NCI-H1694 treated with DMSO at 0.1 percent for 48 hours (cell line): ENCODE measurements at places on chromosomes 2 and 18.

GRCh38 chr2:42980764-42981416, 188.5 kb upstream of the HAAO start:
- no peak for DNase-seq

DNA sequence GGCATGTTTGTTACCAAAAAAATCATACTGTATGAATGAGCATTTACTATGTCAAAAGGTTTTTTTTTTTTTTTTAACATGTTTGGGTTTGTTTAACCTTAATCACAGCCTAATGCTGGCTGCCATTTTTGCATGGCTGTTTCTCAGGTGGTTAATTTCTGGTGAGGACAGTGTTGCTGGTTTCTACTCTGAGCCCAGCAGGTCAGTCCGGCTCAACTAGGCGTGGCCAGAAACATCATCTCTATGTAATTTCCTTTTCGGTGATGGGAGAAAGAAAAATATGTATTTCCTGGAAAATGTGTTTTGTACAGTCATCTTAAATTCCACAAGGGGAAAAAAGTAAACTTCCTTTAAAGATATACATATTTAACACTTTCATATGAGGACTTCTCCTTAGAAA, 24.9 kb upstream of the BZW1 start:
- DNase-seq = no peak

DNA sequence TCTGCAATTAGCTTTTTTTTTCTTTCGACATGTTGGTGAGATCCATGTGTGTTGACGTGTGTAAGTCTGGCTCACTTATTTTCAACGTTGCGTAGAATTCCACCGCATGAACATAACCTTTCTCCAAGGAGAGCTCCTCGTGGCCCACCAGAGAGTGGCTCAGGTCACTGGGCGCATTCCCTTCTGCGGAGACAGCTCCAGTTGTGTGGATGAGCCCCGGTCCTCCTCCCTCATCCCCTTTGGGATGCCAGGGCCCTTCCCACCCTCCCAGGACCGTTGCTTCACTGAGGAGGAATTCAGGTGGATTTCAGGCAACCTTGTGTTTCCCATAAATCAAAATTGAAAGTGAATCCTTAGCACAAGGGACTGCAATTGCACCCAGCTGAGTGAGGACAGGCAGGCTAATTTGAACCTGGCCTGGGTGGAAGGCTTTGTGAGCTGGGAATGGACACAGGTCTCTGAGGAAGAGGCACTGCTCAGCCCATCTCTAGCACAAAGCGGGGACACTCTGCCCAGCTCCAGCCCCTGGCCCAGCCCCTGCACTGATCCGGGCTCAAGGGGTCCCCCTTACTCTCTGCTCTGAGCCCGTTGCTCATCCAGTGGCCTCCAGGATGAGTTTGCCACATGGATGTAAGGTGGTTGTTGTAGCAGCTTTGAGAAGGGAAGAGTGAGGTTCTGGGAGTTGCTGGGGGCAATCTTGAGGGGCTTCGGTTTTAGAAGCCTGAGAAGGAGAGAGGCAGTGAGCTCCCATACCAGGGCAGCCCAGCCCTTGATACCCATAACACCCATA, 57.8 kb upstream of the HAAO start:
- DNase-seq = no peak

DNA sequence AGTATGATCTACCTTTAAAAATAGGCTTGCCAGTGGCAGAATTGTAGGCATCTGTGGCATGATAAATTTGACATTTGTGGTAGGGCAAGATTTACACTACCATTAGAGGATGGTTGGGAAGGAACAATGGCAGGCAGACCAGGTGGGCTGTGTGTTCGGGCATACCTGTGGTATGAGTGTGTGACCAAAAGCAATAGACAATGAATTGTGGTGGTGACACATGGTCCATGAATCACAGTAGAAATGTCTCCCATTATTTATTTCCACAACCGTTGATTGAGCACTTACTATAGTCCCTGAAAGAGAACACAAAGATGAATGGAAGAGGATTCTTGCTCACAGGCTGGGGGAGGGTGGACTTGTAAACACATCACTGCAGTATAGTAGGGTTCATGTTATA, 29.9 kb upstream of the RUFY4 start:
- DNase-seq = no peak

GRCh38 chr18:46398625-46399024, 258.4 kb downstream of the LOXHD1 start:
- DNase-seq = no peak

- no peak for DNase-seq
Observed at GRCh38 chr2:237440819-237441281, 26.9 kb upstream of the COL6A3 start.

DNA sequence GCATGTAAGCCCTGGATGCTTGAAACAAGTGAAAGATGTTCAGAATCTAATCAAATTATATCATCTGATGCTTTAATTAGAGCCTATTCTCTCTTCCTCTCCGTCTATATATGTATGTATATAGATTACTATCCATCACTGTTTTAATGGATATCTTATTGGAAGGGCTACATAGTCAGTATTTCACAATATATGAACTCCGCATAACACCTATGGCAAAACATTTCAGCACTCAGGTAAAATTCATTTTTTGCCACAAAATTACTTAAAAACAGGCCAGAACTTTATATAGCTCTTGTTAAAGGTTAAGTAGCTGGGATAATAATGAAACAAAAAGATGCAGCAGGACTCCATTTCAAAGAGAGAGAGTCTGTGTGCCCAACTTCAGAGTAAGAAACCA, 1.2 kb downstream of the PJVK start:
- DNase-seq = no peak

- DNase-seq = no peak
Observed at GRCh38 chr2:161416708-161417437, 776 bp downstream of the TBR1 start.

GRCh38 chr2:68784915-68785314, 50.3 kb downstream of the ARHGAP25 start:
- no peak for DNase-seq

DNA sequence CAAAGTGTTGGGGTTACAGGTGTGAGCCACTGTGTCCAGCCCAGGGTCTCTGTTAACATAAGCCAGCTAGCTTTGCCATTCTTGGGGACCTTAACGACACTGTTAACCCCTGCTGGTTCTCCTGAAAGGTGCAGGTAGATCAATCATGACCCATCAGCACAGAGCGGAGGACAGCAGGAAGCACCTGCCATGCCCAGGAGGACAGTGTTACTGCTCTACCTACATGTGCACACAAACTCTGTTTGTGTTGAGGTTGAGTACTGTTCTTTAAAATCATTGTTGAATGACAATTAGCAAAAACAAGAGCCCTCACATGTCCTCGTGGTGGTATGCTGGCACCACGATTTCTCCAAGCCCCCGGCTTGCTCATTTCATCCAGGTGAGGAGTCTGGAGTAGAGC, 120.9 kb downstream of the FAM210A start:
- no peak for DNase-seq
